NCI-H2081 (cell line): ENCODE measurements at places on chromosomes 5 and 9.

DNA sequence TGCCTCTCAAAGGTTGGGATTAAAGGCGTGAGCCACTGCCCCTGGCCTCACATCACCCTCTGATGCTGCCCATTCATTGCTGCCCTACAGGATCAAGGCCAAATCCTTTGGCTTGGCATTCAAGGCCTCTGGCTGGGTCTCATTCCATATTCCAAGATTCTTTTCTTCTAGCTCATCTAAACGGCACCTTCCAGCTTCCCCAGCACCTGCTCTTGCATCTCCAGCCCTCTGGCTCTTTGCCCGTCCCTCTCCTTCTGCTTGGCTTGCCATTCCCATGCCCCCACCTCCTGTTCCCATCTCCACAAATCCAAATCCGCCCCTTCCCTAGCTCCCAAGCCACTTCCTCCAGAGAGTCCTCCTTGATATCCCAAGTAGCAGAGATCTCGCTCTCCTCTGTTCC lies 33.1 kb downstream of the CORO2A start:
- no peak for DNase-seq

DNA sequence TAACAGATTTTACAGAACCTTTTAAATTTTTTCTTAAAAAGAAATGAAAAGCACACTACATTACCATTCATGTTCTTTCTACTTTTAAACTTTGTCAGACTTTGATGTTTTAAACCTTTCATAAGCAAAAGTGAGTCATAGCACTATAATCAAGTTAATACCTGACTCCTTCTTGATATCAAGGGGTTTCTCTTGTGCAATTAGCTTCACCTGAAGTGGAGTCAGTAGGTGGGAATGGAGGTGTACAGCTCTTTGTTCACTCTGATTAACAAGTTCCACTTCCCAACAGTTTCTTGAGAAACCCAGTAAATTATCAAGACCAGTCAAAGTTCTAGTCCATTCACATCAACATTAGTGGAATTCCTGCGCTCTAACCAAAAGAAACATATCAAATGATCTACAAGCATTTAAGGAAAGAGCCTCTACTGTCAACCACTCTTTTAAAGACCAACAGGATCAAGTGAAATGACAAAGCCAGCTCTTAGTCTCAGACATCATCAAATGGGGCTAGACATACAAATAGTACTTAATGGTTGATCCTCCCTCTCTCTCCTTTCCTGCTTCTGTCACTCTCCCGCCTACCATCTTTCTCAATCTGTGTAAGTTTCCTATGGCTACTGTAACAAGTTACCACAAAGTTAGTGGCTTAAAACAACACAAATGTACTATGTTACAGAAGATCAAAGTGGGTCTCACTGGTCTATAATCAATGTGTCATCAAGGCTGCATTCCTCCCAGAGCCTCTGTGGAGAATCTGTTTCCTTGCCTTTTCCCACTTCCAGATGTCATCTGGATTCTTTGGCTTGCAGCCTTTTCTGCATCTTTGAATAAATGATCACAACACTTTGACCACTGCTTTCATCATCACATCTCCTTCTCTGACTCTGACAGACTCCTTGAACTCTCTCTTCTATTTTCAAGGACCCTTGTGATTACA lies 68.0 kb downstream of the HINT1 start:
- DNase-seq: no peak

DNA sequence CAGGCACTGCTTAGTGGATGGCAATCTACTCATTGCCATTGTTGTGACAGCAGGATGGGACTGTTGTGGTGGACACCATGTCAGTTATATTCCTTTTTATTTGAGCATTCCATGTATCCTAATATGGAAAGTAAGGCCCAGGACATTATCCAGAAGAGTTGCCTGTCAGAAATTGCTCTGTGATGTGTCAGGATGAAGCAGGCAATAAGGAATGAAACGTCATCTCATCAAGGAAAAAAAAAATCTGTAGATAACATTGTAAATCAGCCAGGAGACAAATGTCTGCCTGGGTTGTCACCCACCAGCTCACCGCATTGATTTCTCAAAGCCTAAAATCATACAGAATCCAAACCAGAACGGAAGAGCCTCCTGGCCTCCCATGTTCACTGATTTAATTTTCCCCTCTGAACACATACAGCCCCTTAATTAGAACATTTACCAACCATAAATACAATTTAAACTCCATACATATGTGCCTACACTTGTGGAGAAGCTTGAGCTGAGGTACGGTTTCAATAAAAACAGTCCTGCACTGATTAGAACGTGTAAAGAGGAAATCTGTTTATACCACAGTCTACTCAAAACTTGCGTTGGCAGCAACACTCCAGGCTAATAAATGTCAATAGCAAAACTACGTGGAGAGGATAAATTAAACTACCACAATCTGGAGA lies 73.9 kb downstream of the FOXD1 start:
- no peak for DNase-seq

DNA sequence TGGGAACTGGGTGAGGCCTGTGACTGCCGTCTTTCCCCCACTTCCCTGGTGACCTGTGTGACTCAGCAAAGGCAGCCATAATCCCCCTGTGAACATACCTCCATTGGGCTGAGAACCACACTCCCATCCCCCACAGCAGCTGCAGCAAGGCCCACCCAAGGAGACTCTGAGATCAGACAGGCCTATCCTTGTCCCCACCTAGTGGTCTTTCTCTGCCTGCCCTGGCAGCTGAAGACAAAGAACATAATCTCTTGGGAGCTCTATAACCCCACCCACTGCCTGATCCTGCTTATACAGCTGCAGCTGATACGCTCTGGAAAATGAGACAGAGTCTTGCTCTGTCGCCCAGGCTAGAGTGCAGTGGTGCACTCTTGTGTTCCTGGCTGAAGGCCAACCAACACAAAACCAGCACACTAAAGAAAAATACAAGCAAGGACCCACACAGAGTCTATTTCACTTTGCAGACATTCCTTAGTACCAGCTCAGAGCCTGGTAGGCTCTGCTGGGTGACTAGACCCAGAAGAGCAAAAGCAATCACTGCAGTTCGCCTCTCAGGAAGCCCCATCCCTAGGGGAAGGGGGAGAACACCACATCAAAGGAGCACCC lies 106.7 kb downstream of the MCTP1 start:
- DNase-seq: peak; percentile 3

DNA sequence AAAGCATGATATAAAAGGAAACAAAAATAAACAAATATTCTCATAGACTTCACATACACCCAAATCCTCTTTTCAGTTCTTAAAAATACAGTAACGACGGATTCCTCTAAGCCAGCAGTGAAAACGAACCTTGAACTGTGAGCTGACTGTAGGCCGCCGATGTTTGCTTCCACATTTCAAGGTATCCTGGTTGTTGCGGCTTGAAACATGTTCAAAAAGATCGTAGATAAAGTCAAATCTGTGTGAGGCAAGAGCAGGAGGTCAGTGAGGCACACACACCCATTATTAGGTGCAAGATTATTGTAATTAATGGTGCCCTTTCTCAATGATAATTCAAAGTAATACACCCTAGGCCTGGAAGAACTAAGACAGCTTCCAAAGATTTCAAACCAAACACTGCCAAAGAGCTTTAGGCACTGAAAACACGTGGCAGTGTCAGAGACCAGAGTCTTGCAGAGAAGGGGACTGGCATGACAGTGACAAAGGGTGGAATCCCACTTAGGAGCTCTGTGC lies 141.2 kb upstream of the RETREG1 start:
- no peak for DNase-seq

DNA sequence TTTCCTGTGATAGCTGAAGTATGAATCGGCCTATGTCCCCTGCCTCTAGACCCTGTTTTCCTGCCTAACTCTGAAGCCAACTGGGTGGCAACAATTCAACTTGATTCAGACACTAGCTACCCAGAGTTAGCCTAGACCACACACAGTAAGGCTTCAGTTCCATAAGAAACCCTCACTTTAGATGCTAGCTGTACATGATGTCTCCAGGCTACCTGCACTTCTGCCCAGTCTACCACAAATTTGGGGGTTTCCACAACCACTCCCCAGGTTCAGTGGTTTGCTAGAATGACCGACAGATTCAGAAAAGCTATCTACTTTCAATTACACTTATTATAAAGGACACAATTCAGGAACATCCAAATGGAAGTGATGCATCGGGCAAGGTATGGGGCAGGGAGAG lies 119.4 kb upstream of the VLDLR start:
- DNase-seq: no peak

- no peak for DNase-seq
Observed at GRCh38 chr5:147436596-147436995, 73.3 kb downstream of the DPYSL3 start.

DNA sequence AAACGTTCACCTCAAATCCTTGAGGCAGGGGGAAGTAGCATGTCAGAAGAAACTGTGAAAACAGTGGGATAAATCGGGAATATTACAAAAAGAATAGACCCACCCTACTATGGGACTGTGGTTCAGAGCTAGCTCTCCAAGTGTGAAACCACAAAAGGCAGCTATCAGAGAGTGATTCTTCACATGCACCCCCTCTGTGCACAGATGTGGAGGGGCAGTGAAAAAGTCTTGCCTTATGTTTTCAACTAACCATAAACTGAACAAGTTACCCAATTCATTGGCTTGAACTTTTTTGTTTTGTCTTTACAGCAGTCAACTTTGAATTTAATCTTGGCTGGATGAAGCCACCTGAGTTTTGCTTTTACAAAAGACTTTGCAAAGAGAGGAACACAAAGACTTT lies 98.8 kb upstream of the NR4A3 start:
- DNase-seq: no peak

GRCh38 chr9:77125665-77126064 lies 51.7 kb upstream of the VPS13A start:
- no peak for DNase-seq

DNA sequence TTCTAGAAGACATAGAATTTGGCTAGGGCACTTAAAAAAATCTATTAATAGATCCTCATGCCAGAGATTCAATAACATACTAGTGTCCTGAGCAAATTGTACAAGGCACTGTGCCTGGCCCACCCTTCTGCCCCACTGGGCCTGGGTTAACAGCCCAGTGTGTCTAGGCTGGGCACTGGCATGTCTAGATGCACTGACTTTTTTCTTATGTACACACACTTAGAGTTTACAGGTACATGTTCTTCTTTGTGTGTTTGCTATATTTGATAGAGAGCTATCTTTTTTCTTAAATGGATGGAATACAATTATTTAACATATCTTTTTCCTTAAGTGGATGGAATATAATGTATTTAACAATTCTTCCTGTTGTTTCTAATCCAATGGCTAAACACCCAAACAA lies 241.5 kb downstream of the AUH start:
- no peak for DNase-seq

- DNase-seq: no peak
Observed at GRCh38 chr5:19975795-19976194, 12.2 kb downstream of the CDH18 start.

- no peak for DNase-seq
Observed at GRCh38 chr5:149257889-149258705, 13.6 kb upstream of the AFAP1L1 start.

GRCh38 chr9:37200433-37201005 lies 80.1 kb downstream of the ZCCHC7 start:
- no peak for DNase-seq

GRCh38 chr5:16391858-16392649 lies 73.5 kb downstream of the ZNF622 start:
- no peak for DNase-seq

- DNase-seq: no peak
Observed at GRCh38 chr5:179822444-179822990, 1.8 kb downstream of the SQSTM1 start.

DNA sequence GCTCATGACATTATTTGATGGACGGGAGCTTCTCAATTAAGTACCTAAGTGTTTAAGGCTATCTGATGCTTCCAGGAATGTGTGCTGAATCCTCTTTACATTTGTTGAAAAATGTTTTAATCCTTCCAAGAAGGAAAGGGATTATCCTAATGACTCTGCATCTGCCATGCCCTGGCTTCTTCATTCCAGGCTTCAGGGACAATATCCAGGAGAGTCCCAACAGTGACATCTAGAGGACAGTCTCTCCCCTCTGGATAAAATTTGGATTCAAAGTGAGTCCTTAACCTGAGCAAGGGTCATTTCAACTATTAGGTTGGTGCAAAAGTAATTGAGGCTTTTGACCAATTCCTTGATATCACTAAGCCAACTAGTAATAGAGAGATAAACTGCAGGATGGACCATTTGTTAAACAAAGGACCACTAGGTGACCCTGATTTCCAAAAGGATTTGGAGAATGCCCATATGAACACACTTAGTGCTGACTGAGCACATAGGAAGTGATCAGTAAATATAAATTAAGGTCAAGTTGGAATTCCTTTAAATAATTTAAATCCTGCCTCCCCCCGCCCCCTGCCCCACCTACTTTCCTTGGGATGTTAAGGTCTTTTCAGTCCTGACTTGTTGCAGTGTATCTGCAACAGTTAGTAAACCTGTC lies 19.1 kb downstream of the TNFSF8 start:
- peak; percentile 26 for DNase-seq

GRCh38 chr9:11312966-11313365 lies 700.2 kb upstream of the PTPRD start:
- DNase-seq: no peak

- no peak for DNase-seq
Observed at GRCh38 chr9:761176-761792, 80.2 kb upstream of the DMRT1 start.

GRCh38 chr5:112109331-112110007 lies 309.6 kb downstream of the EPB41L4A start:
- no peak for DNase-seq

- DNase-seq: no peak
Observed at GRCh38 chr5:71986101-71986500, 121.2 kb upstream of the MAP1B start.

DNA sequence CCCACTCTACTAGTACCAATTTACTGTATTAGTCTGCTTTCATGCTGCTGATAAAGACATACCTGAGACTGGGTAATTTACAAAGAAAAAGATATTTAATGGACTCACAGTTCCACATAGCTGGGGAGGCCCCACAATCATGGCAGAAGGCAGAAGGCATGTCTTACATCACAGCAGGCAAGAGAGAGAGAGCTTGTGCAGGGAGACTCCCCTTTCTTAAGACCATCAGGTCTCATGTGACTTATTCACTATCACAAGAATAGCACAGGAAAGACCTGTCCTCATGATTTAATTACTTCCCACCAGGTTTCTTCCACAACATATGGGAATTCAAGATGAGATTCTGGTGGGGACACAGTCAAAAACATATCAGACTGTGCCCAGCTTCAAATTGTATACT lies 11.5 kb downstream of the UGT3A1 start:
- DNase-seq: no peak
